ENCODE measurements at places on chromosomes 5 and 9.

DNA sequence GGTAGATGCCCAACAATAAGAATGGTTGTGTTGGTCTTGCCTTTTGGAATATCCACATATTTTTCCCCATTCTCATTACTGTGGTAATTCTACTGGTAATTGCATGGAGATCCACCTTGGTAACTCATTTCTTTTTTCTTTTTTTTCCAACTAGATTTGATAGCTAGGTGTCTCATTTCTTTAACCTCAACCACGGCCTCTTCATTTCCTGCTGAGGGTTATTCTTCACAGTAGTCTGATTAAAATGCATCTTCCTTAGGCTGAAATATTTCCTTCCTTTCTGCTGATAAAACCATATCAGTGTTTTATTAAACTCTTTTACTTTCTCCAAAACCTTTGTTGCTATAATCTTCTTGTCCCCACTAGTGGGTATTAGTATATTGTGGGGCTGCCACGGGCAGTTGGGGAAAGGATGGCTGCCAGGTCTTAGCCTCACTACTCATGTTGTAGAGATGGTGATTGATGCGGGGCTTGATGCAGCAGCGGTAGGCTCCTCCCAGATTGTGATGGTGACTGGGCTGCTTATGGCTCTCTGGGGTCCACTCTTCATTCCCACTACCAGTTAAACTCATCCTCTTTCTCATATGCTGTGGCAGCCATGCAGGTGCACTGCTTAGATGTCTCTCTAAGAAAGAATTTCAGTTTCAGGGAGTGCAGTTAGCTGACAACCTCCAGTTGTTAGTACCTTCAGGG, 35.9 kb downstream of the KIF2A start:
- DNase-seq, result no peak

DNA sequence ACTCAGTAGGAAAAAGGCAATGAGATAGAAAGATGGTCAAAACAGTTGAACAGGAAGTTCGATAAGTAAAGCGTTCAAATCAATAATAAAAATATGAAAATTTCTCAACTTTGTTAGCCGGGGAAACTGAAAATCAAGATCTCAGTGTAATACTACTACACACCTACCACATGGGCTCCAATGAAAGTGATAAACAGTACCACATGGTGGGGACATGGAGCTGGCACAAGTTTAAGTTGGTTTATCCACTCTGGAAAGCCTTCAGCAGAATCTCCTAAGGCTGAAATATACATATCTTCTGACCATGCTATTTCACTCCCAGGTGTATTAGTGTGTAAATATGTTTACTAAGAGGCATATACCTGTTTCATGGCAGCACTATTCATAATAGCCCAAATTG, 126.8 kb downstream of the NXNL2 start:
- no peak for DNase-seq

DNA sequence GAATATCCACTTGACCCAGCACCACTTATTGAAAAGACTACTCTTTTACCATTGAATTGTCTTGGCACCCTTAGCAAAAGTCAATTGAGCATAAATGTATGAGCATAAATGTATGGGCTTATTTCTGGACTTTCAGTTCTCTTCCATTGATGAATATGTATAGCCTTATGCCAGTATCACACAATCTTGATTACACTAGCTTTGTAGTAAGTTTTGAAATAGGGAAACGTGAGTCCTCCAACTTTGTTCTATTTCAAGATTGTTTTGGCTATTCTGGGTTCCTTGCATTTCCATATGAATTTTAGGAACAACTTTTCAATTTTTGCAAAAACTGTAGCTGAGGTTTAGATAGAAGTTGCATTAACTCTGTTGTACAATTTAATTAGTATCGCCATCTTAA, 601.0 kb downstream of the TLE1 start:
- no peak for DNase-seq

- no peak for DNase-seq
These were observed 41.2 kb upstream of the RIOK2 start for GRCh38 chr5:97224112-97224750.

DNA sequence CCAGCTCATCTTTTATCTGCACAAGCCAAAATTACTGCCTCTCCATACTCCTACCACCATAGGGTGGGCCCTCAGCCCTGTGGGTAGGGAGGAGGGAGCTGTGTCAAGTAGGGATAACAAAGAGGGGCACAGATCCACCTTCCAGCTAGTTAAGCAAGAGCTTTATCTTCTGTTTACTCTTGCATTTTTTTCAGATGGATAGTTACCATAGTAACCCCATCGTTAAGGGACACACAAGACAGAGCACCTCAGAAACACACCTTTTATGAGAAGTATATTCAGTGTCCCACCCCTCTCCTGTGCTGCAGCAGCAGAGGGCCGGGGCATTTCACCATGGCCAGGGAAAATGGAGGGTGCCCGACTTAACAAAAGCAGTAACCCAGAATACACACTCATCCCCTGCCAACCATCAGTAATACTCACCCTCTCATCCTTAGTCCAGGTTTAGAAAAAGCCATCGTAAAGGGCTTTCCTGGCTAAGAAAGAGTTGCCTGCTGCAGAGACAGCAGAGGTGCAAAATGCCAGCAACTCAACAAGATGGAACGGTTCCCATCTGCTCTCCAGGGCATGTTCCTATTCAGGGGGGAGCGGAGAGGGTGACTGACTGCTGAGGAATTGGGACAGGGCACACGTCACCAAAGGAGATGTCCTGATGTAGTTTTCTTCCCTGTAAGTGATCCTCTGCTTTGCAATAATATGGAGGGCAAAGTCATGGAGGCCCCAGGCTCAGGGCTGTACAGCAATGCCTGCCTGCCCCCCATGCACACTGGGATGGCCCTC, 25.1 kb downstream of the MACROH2A1 start:
- DNase-seq, result no peak

DNA sequence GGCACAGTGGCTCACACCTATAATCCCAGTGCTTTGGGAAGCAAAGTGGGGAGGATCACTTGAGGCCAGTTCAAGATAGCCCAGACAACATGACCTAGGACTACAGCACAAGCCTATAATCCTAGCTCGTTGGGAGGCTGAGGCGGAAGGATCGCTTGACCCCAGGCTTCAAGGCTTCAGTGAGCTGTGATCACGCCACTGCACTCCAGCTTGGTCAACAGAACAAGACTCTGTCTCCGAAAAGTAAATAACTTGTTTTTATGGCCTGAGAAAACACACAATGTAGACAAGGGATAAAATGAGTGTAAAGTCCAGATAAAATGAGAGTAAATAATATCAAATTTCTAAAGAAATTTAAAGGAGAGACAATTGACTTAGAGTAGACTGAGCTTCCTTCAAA, 26.3 kb downstream of the SHLD3 start:
- DNase-seq, result no peak

- peak; percentile 48 for DNase-seq
These were observed 12.4 kb downstream of the NUDT2 start for GRCh38 chr9:34341659-34342295.

- no peak for DNase-seq
These were observed 16.5 kb downstream of the LARS1 start for GRCh38 chr5:146165903-146166302.

DNA sequence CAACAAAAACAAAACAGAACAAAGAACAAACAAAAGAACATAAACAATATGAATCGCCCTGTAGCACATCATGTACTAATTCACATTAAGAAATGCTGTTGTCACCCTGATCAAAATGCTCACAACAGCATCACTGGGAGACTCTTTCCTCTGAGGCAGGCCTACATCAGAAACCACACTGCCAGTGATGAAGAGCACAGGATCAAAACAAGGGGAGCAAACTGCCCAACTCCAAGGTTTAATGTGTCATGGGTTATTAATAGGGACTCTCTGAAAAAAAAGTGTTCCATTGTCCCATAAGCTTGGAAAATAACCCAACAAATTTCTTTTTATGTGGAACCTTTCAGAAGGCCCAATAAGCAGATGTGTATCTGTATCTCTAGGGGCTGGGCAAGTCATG, 74.2 kb downstream of the PTPN3 start:
- no peak for DNase-seq
